ENCODE measurements at places on chromosomes 16 and 17.

- DNase-seq, result peak; percentile 51
Observed at GRCh38 chr17:77999413-78000173, 41.1 kb downstream of the TNRC6C start.

DNA sequence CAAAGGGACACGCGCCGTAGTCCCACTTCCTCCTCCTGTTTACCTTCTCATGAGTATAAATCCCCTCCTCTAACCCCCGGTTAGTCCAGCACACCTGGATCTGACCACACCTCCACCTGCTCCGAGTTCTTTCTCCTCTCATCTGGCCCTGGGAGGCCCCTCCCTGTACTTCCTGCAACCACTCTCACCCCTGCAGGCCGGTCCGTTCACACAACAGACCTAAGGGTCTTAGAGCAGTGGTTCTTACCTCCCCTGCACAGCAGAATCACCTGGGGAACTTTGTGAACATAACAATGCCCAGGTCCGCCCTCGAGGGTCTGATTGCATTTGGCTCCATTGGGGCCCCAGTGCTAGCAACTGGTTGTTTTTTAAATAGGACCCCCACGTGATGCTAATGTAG is 24.8 kb downstream of the TMEM114 start:
- no peak for DNase-seq

GRCh38 chr16:74462361-74462760 is 41.1 kb upstream of the CLEC18B start:
- DNase-seq, result no peak

DNA sequence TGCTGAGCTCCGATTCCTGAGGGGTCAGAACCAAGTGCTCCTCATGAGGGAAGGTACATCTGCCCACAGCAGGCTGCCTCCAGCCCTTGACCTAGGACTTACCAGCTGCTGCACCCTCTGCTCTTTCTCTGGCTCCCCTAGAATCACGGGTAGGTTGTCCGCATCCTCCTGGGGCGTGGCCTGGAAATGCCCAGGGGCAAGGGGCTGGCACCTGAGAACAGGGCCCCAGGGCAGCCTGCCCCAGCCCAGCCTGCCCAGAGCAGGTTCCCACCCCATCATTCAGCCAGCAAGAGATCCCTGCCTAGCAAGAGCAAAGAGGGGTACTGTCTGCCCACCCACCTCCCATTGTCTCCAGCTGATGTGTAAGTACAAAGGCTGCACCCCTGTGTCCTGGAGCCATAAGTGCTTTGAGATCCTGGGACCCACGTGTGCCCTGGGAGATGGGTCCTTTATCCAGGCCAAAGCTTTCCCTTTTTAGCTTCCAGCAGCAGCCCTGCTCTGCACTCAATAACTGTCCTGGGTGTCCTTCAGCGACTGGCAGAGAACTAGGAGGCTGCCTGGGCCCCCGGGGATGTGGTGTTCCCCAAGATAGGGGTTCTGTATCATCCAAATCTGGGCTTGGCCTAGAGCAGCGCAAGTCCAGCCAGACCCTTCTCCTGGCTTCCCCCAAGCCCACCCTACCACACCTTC is 5.1 kb downstream of the TSPOAP1 start:
- DNase-seq, result no peak

- no peak for DNase-seq
Observed at GRCh38 chr16:20726661-20727060, 15.0 kb downstream of the THUMPD1 start.

GRCh38 chr16:49356728-49357488 is 16.7 kb upstream of the C16orf78 start:
- no peak for DNase-seq

- DNase-seq, result no peak
Observed at GRCh38 chr16:23365602-23366240, 63.6 kb downstream of the SCNN1B start.

DNA sequence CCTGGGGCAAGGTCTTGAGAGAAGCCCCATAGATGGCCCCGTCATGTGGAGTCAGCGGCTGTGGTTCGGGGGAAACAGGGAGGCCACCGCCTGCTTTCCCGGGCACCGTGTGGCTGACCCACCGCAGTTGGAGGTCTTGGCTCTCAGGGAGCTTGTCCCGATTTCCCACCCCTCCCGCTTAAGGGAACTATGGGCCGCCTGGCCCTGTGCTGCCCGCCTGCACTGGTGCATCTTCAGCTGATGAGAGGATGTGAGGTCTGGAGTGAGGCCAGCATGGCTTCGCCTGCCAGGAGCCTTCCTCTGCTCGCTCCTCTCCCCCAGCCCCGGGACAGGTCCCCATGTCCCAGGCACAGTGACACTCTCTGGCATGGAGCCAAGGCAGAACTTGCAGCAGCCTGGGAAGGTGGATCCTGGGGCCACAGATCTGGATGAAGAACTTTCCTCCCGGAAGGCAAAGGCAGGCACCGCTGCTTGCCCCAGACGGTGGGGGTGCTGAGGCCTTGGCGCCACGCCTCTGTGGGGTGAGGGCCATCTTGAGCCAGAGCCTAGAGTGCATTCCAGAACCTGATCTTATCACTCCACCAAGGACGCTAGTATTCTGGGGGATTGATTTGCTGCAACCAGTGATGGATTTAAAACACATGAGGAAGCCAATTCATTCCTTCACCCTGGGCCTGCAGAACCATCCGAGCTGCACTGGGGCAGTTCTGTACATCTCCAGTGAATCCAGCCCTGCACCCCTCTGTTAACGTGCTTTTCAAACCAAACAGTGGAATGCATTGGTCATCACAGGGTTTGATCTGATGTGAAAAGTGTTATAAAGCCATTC is 178.6 kb upstream of the TNRC6C start:
- peak; percentile 46 for DNase-seq

DNA sequence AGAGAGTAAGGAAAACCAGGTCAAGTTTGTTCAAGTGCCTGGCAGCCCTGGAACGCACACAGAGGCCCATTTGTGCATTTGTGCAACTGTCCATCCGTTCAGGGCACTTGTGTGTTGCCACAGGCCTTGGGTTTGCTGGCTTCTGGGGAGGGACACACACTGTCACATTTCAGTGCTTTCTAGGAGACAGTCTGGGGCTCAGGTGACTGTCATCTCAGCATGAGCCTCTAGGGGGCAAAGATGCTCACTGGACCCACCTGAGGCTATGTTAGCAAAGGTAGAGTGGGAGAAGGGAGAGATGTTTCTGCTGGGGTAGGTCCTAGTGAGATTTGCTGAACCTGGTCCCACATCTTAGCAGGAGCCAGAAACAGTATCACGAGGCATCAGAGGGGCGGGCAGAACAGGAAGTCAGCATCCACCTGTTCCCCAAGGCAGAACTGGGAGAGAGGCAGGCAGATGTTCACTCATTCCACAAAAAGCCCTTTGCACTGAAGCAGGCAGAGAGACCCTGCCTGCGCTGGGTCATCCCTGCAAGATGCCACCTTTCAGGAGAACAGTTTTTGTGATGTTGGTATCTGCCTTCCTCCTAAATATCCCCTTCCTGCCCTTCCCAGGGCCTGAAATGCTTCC is 48.5 kb downstream of the RAI1 start:
- DNase-seq, result no peak

- no peak for DNase-seq
Observed at GRCh38 chr16:78993346-78993745, 607.2 kb downstream of the MAF start.
